ENCODE measurements at places on chromosomes 4 and X. TPM values are rescaled to one million over a fixed set of nuclear protein-coding genes. Genes with fewer than 3 reads are reported as not detected.

DNA sequence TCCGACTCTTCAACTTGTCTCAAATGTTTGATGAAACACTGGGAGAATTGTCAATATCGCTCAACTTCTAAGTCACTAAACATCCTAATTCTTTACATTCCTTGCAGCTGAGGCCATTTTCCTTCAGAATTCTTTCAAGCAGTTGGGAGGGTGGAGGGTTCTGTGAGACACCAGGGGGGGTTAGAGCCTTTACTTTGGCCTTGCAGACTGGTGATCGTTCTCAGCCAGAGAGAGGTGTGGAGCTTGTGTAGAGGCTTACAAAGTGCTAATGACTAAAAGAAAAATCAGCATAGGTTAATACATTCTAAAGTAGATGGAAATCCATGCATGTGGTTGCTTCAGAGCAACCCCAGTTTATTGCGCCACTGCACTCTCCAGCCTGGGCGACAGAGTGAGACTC, 21.3 kb upstream of the SOX3 start:
- no peaks in the 10 kb centered on the region for H3K27me3 ChIP-seq
- H3K4me1 ChIP-seq: no peaks in the 10 kb centered on the region
- no peaks in the 10 kb centered on the region for H3K36me3 ChIP-seq
- H3K4me3 ChIP-seq: no peak overlapping the region
- H3K27ac ChIP-seq: no peak overlapping the region

DNA sequence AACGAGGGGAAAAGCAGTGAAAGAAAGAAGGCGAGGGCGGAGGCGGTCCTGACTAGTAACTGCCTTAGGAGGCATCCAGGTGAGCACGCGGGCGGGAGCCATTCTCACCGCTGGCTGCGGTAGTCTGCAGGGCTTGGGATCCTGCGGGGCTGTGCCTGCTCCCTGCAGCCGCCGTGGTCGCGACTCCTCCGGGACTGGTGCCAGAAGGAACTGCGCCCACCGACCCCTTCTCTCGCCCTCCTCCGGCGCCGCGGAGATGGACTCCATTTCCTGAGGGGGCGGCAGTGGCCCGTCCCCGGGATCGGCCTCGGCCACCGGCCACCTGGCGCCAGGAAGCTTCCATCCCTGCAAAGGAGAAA, 543 bp downstream of the NFXL1 start:
- peaks cover 2% of the 10 kb centered on the region for H3K27me3 ChIP-seq
- peak overlapping the region; percentile 94 for H3K27ac ChIP-seq
- peak overlapping the region; percentile 93 for H3K4me3 ChIP-seq
- peaks cover 37% of the 10 kb centered on the region for H3K4me1 ChIP-seq

DNA sequence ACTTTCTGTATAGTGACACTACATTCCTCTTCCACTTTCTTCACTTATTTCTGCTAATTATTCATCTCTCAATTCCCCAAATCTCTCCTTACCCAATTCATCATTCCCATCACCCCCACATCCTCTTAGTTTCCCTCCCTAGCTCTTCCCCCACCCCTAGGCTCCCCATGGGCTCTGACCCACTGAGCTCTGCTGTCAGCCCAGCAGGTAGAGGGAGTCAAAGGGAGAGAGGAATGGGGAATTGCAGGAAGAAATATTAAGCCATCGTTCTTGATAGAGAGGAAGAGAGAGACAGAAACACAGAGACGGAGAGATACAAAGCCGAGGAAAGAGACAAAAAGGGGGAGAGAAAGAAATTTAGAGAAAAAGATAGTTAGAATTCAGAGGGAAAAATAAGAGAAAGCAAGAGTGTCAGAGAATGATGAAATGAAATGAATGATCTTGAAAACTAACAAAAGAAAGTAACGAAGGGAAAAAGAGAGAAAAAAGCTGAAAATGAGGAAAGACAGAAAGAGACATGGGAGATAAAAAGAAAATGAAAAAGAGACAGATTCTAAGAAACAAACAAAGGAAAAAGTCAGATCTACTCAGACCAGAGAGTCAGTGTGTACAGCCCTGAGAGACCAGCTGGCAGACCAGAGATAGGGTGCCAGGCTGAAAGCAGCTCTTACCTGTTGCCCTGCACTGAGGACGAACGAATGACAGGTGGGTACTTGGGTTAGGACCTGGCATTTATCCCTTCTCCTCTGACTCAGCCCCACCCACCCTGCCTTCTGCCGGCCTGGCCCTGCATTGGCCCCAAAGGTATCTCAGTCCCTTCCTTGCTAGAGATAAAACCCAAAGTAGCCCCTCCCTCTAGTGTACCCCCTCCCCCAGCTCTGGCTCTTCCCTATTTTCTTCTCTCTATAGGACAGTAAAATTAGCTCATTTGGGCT, at the start of gene ALAS2:
Gene ALAS2 (minus strand): TSS at position 707 of the 935 bp plus-strand sequence. CDS start 4,977 bp downstream, outside the sequence.
- no peaks in the 10 kb centered on the region for H3K36me3 ChIP-seq
- H3K27me3 ChIP-seq: no peaks in the 10 kb centered on the region
- no peak for DNase-seq
- no peak within 1 kb of the TSS for H3K4me3 ChIP-seq

DNA sequence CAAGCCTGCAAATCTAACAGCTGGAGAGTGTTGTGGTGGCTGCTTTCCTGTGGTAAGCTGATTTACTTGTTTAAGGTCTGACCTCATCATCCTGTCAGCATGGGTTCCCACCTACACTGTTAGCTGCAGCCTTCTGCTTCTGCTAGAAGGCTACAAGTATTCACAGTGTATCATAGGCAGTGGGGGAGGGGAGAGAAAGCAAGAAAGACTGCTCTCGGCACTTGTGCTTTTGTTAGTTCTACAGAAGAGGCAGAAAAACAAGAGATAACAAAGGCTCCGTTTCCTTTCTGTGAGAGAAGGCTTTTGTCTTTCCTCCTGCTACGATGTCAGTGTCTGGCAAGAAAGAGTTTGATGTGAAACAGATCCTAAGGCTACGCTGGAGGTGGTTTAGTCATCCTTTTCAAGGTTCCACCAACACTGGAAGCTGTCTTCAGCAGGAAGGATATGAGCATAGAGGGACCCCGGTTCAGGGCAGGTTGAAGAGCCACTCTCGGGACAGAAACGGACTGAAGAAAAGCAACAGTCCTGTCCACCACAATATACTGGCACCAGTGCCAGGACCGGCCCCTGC, at the start of gene KLHL4:
Gene KLHL4 (plus strand): TSS at position 232 of the 571 bp plus-strand sequence. CDS start 92 bp downstream, at position 324.
- no peak within 1 kb of the TSS for H3K4me3 ChIP-seq
- H3K4me1 ChIP-seq: no peaks in the 10 kb centered on the region
- H3K36me3 ChIP-seq: no peaks in the 10 kb centered on the region
- no peaks in the 10 kb centered on the region for H3K27me3 ChIP-seq
- DNase-seq: no peak
- no peak within 1 kb of the TSS for H3K27ac ChIP-seq

GRCh38 chr4:91116861-91117260, 989.7 kb downstream of the CCSER1 start:
- DNase-seq: no peak
- H3K4me3 ChIP-seq: no peak overlapping the region
- no peaks in the 10 kb centered on the region for H3K27me3 ChIP-seq
- H3K36me3 ChIP-seq: no peaks in the 10 kb centered on the region

- no peaks in the 10 kb centered on the region for H3K4me1 ChIP-seq
- H3K27ac ChIP-seq: no peak overlapping the region
- H3K4me3 ChIP-seq: no peak overlapping the region
- no peaks in the 10 kb centered on the region for H3K27me3 ChIP-seq
Measured at GRCh38 chr4:101670897-101671296, 119.6 kb upstream of the BANK1 start.

DNA sequence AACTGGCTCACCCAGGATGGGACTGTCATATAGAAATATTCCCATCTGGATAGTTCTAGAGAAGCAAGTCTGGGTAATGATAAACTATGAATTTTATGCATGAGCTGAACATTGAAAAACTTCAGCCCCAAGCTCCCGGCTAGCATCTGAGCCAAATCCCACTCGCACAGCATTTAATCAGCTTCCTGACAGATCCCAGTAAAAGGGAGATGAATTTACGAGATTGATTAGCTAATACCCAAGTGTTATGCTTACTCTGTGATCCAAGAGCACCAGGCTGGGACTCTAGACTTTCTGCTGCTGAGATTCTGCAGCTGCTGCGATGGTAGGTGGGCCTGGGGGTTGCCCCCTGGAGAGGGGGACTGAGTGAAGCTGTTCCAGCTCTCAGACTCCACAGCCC, 28.0 kb downstream of the FRMPD3 start:
- peaks cover 6% of the 10 kb centered on the region for H3K27me3 ChIP-seq
- no peak overlapping the region for H3K27ac ChIP-seq
- no peak overlapping the region for H3K4me3 ChIP-seq
- DNase-seq: no peak

The SERPINA7 gene
- total RNA-seq: not detected

The ANTXR2 gene
- 15.0 TPM for total RNA-seq

The DGKK gene
- not detected for total RNA-seq

The TMEM47 gene
- not detected for total RNA-seq
